BJ (cell line): ENCODE measurements at places on chromosomes 12 and 14.

DNA sequence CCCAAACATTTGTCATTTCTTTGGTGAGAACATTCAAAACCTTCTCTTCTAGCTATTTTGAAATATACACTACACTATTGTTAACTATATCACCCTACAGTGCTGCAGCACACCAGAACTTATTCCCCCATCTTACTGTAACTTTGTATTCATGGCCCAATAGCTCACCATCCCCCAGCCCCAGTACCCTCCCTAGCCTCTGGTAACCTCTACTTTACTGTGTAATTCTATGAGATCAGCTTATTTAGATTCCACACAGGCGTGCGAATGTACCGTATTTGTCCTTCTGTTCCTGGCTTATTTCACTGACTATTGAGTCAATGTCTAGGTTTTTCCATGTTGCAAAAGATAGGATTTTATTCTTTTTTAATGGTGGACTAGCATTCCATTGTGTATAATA lies 469.0 kb downstream of the TMEM132D start:
- no peak for DNase-seq

GRCh38 chr12:98371419-98371818 lies 144.0 kb upstream of the TMPO start:
- DNase-seq: no peak

DNA sequence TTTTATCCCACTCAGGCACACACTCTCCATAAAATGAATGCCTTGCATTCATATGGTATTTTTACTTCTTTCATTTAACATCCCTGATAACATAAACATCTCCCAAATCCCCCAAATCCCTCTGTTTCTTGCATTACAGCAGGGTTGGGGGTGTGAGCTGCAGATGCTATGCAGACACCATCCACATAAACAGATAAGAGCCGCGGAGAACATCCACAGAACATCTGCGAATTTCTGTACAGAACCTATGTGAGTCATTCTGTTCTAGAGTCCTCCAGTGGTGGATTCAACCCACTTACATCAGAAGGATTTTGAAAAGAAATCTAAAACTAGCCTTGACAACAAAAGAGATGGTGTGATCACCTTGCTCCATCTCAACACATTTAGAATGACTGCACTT lies 20.3 kb downstream of the FBLN5 start:
- no peak for DNase-seq

DNA sequence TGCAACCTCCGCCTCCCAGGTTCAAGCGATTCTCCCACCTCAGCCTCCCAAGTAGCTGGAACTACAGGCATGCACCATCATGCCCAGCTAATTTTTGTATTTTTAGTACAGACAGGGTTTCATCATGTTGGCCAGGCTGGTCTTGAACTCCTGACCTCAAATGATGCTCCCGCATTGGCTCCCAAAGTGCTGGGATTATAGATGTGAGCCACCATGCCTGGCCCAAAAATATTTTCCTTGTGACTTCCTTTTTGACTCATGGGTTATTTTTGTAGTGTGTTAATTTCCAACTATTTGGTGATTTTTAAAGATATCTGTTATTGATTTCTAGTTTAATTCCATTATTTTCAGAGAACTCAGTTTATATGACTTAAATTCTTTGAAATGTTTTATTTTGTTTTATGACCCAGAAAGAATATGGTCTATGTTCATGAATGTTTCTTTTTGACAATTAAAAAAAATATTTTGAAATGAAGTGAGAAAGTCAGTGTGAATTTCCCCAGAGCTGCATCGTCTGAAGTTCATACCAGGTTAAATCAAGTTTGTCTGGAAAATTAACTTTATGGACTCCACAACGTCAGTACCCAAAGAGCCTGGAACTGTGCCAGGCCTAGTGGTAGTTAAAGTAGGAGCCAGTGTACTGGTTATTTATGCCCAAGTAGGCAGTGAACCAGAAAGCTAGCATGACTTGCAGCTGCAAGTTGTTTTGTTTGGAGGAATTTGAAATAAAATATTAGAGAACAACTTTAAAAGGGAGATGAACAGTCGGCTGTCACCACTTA lies 2.8 kb upstream of the CDKL1 start:
- DNase-seq: no peak

GRCh38 chr12:7058163-7058845 lies 2.2 kb upstream of the C1S start:
- no peak for DNase-seq

- no peak for DNase-seq
Measured at GRCh38 chr12:9909724-9910123, 22.4 kb downstream of the CLEC2A start.

DNA sequence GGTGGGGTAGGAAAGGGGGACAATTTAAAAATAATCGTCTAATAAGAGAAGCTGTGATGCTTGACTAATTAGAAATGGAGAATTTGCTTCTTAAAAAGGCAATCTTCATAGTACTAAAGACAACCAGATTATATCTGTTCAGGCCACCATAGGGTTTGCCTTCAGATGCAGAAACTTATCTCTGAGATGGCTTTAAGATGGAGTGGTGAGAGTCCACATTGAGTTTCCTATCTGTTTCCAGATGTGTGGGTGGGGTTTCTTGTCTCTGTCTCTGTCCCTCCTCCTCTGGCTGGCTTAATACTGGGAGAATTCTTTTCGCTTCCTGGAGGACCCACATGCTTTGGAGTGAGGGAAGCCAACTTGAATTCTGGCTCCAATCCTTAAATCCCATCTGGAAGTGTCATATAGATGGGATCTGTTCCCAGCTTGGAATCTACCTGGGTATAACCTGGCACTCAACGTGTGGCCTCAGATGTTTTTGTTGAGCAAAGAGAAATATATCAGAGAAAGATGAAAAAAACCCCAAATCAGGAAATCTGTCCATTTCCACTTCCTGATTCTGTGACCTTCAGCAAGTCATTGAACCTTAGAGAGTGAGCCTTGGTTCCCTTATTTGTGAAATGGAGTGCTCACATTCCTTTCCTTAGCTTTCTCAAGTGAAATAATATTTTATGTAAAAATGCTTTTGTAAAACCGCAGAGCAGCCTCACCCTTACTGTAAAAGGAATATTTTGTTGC lies 66.4 kb downstream of the CHST11 start:
- DNase-seq: no peak

DNA sequence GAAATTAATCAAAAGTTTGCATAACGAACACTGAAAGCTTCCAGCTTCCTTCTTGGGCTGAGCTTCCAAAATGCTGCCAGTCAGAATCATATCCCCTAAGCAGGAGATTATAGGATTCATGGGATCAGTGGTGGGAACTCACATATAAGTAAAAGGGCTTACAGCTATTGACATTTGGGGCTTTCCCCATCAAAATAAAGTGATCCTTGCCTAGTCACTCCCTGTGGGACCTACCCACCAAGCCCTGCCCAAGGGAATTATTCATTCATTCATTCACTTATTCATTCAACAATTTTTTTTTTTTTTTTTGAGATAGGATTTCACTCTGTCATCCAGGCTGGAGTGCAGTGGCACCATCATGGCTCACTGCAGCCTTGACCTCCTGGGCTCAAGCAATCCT lies 47.5 kb upstream of the NR1H4 start:
- no peak for DNase-seq

GRCh38 chr14:104451474-104451873 lies 128.1 kb upstream of the C14orf180 start:
- DNase-seq: no peak

GRCh38 chr14:77130386-77130785 lies 11.2 kb downstream of the ZDHHC22 start:
- DNase-seq: no peak

- DNase-seq: no peak
Measured at GRCh38 chr12:102347811-102348210, 132.6 kb downstream of the IGF1 start.

GRCh38 chr14:66405158-66405557 lies 81.0 kb upstream of the CCDC196 start:
- DNase-seq: no peak

- DNase-seq: no peak
Measured at GRCh38 chr12:51406859-51407258, 15.7 kb upstream of the GALNT6 start.

- DNase-seq: peak; percentile 25
Measured at GRCh38 chr12:104108755-104109445, 29.1 kb downstream of the NFYB start.

DNA sequence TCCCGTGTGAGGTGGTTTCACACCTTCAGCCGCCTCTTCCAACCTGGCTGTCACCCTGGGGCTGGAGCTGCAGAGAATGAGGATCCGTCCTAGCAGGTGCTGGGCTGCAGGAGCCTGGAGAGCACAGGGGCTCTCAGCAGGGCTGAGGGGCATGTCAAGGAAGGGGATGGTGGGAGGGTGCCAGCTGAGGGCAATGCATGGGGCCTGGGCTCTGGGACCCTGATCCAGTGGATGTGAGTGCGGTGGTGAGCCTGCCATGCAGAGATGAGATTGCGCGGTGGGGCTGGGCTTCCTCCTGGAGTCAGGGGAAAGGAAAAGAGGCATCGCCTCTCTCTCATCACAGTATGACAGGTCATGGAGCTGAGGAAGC lies 31.5 kb downstream of the ANAPC7 start:
- no peak for DNase-seq

- DNase-seq: no peak
Measured at GRCh38 chr12:52929538-52929937, 19.4 kb upstream of the KRT18 start.

DNA sequence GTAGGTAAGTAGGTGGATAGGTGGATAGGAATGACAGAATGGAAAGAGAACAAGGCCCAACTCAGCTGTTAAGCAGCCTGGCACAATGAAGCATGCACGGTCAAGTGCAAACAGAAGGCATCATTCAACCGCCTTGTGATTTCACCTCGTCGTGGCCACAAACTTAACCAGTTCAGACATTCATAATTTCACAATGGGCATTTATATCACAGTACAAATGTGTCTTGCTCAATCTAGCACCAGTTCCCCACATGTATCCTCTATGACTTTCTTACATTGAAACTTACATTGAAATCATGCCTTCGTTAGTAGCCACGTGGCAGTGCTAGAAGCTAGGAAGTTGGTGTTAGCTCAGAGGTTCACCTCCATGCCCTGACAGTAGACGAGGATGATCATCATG lies 207.5 kb downstream of the ETV6 start:
- no peak for DNase-seq

GRCh38 chr14:69424149-69424923 lies 25.8 kb downstream of the SLC39A9 start:
- no peak for DNase-seq

DNA sequence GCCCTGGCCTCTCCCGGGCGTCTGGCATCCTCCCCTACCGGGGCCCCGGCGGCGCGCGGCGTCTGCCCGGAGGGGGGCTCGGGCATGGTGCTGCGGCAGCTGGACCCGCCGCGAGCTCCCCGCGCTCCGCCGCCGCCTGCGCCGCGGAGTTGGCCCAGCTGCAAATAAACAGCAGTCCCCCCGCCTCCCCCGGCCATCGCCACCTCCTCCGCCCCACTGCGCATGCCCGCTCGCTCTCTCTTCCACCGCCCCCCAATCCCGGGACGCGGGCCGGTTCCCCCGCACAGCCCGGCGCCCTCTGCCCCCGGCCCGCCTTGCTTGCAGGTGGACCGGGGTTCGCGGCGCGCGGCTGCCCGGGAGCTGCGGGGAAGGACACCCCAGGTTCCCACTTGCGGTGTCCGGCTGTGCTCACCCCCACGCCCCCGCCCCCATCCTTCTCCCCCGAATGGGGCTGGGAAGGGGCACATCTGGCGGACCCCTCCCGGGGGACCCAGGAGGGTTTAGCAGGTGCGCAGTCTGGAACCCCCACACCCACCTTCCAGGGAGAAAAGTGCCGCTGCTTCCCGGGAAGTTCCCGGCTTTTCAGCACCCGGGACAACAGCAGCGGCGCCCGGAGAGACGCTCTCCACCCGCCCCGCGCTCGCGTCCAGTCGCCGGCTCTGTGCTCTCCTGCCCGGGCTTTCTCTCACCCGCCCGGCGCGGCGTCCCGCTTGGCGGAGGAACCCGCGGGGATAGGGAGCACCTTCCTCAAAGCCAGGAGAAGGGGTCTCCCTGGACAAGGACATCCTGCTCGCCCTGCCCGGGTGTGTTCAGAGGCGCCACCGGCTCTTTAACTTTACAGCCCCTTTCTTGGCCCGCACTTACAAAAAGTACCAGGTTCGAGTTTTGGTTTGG lies at the start of gene TMTC1:
TMTC1 (minus strand) TSS at position 170 of the 894 bp plus-strand sequence. CDS start 191 bp downstream, outside the sequence.
- DNase-seq: no peak

DNA sequence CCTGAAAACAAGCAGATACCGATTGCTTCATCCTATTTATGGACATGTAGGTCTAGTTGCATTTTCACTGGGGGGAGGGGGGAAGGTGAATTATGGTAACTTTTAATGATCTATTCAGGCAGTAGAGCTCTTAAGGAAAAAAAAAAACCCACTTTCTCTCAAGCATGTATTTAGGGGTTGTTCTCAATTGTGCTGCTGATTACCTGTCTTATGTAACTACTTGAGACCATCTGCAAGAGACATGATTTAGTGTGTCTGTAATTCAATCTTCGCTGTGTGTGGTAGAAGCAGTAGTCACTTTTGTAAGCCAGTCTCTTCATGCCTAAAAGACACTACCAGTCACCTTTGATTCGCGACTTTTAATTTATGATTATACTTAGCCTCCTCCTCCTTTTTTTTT lies 8.9 kb downstream of the CALM1 start:
- DNase-seq: no peak

DNA sequence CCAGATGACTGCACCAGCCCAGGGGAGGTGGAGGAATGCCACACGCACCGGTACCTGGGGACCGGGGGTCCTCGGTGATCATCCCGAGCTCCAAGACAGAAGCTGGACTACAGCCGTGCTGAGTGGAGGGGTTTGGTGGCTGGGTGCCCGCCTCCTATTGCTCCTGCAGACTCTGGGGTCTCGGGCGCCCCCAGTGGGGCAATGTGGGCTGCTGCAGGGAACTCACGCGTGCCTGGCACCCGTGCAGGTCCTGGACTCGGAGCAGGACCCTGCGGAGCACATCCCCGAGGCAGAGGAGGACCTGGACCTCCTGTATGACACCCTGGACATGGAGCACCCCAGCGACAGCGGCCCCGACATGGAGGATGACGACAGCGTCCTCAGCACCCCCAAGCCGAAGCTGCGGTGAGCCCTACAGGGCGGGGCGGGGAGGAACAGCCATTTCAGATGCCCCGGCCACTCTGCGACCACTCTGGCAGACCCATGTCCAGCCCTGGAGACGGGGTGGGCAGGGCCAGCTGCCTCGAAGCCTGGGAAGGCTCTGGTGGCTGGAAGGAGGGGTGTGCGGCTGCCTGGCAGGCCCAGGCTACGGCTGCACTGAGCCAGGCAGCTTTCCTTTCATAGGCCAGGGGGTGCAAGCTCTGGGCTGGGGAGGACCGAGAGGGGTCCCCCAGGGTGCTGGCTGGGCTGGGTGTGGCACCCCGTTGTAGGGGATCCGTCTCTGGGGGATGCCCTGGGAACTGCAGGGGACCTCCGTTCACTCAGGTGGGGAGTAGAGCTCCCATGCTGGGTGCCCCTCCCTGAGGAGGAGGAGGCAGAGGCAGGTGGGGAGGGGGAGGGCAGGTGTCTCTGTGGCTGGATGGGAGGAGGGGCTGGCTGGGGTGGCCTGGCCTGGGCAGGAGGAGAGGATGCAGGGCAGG lies 21.6 kb upstream of the TEX22 start:
- DNase-seq: no peak

- DNase-seq: no peak
Measured at GRCh38 chr12:91155990-91156389, 26.6 kb downstream of the DCN start.
